Fibroblast of gingiva (primary cell): ENCODE measurements at places on chromosomes 5 and 9.

DNA sequence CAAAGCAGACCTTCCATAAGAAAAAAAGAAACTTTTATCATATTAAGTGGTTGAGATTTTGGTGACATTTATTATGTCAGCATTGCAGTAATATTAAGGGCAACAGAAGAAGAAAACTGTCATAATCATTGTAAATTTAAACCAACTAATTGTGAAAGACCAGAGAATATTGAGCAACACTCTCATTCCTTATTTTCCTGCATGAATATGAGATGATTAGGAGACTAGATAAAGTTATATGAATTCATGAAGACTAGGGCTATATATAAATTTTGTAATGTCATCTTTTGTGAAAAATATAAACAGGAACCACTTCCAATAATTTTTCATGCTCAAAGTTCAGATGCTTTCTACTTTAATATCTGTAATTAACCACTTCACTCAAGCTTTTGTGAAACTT is 974.5 kb upstream of the CDH10 start:
- no peak for DNase-seq

DNA sequence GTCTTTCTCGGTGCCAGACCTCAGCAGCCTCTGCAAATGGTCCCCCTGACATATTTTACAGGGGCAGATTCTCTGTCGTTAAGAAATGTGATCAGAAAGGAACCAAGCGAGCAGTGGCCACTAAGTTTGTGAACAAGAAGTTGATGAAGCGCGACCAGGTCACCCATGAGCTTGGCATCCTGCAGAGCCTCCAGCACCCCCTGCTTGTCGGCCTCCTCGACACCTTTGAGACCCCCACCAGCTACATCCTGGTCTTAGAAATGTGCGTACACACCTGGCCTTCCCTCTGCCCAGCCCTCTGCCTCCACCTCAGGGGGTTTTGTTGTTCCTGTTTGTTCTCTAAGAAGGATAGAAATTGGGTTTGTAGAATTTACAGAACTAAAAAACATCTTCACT is 77.3 kb upstream of the OTULINL start:
- DNase-seq: no peak

DNA sequence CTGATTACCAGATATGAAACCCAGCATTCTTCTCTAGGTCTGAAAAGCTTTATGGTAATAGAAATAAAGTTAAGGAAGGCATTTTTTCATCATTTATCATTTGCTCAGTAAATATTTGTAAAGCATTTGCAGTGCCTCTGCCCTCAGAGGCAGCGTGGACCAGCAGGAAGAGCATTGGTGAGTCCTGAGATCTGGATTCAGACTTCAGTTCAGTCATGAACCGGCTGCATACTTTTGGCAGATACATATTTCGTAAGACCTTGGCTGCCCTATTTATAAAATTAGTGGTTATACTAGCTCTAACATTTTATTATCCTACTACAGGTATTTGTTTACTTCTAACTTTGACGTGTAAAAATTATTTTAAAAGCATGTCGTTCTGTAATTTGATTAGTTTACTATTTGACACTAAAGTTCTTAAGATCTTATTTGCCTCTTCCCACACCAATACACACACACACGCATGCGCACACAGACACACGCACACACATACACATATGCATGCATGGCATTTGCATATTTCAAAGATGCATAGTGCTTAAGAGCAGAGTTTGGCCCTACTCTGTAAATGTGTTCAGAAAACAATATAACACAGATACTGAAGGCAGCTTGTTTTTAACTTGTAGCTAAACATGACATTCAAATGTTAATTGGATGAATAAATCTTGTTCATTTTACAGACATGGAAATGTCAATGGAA is 101.9 kb downstream of the RPS23 start:
- DNase-seq: peak; percentile 24

- no peak for DNase-seq
Measured at GRCh38 chr5:68169903-68170302, 45.7 kb upstream of the PIK3R1 start.

- no peak for DNase-seq
Measured at GRCh38 chr5:112200131-112200530, 218.9 kb downstream of the EPB41L4A start.

GRCh38 chr9:27622693-27623340 is 49.5 kb upstream of the C9orf72 start:
- DNase-seq: no peak

DNA sequence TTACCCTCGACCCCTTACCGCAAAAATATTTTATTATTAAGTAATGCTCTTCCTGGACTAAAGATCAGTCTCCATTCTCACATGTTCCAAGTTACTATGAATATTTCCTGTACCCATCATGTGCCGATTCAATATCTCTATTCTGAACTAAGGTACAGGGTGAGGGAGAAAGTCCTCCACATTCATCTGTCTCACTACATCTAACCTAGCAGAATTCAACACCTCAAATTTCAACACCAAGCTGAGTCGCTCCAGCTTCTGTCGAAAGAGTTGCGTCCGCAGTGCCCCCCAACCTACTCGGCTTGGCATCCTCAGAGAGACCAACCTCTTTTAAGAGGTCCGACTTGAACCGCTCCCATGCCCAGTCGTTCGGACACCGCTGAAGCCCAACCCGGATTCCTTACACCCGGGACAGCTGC is 1.0 kb downstream of the CERT1 start:
- DNase-seq: peak; percentile 77

DNA sequence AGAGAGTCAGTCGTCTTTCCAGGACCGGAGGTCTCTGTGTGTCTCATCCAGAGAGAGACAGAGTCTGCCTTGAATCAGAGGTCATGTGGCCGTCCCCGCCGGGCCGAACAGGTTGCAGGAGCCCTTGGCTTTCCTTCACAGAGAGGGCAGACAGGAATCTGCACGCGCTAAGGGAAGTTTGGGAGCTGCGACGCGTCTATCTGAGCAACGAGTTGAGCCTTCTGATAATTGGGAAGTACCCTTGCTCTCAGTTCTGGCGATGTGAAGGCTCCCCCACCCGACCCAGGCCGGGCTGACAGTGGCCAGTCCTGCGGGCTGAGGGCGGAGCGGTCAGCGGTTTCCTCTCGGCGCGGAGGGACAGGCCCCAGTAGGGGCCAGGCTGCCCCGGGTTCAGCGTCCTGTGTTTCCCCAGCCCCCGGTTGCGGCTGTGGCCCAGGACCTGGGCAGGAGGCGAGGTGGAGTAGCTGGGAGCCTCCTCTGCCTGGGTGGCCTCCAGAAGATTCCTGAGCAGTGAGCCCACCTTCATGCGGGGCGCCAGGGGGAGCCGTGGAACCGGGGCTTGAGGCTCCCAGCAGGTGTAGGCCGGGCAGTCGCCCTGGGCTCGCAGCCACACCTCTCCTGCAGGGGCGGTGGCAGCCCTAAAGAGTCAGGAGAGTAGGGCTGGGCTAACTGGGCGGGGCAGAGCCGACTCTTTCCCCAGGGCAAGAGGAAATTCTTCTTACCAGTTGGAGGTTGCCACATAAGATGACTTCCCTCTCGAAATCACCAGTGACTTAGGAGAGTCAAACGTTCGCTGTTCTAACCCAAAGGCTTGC is 13.9 kb downstream of the NR2F1 start:
- no peak for DNase-seq

DNA sequence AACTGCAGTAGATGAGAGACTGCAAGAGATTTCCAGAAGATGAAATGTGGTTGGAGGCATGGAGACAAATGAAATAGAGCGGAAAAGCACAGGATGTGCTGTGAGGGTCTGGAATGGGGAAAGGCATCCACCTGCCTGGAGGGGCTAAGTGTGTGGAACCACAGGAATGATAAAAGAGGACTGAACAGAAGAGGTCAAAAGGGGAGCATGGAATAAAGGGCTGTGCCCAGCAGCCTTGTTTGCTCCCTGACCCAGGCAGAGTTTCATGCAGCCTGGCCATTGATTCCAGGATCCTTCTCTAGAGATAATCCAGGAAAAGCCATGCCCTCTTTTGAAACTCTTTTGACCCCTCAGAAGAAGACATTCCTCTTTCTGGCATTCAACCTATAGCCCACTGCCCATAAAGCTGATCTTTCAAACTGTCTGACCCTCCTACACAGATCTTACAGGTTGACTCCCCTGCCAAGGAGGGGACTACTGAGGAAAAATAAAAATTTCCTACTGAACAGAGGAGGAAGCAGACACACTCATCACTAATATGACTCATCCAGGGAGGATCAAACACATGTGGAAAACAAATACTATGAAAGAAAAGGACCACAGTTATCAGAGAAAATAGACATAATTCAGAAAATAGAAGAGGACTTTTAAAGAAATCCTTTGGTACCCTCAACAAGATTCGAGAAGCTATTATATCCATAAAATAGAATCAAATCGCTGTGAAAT is 273.5 kb upstream of the PCSK5 start:
- DNase-seq: no peak

- DNase-seq: no peak
Measured at GRCh38 chr9:94929369-94929756, 202.9 kb downstream of the AOPEP start.

- no peak for DNase-seq
Measured at GRCh38 chr9:19517202-19517942, 108.6 kb downstream of the ACER2 start.

- no peak for DNase-seq
Measured at GRCh38 chr9:127087411-127087810, 35.0 kb downstream of the ANGPTL2 start.

DNA sequence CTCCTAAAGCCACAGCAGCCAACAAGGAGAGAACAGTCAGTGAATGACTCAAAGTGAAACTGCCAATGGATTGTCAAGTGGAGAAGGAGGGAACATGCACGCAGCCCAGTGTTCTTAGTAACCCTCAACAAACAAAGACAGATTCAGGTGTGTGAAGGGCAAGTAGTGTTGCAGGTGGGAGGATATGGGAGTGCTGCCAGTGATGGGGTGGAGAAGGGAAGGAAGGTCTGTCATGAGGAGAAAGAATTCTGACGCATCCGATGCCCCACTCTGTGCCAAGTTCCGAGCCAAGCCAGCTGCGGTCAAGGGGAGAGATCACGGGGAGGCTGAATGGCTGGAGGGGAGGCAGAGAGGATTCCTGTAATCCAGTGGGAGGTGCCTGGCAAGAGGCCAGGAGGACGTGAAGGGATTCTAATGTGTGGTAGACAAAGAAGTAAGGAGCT is 56.5 kb downstream of the CAST start:
- DNase-seq: no peak

DNA sequence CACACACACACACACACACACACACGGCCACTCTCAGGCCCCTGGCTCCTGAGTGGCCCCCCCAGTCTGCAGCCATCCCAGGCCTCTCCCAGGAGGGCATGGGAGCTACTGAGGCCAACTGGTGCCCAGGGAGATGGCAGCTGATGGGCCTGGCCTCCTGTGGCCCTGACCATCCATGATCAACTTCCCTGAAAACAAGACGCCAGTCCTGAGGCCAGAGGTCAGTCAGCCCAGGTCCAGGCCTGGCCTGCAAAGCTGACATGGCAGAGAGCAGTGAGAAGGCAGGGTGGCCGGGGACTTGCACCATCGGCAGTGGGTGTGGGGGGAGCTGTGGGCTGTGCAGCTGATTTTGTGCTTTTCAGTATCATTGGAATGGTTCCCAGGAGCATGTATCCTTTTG is 47.0 kb downstream of the SARDH start:
- no peak for DNase-seq

GRCh38 chr5:79333852-79334557 is 98.1 kb downstream of the JMY start:
- DNase-seq: no peak

GRCh38 chr9:18297056-18297841 is 176.7 kb upstream of the ADAMTSL1 start:
- DNase-seq: peak; percentile 56

DNA sequence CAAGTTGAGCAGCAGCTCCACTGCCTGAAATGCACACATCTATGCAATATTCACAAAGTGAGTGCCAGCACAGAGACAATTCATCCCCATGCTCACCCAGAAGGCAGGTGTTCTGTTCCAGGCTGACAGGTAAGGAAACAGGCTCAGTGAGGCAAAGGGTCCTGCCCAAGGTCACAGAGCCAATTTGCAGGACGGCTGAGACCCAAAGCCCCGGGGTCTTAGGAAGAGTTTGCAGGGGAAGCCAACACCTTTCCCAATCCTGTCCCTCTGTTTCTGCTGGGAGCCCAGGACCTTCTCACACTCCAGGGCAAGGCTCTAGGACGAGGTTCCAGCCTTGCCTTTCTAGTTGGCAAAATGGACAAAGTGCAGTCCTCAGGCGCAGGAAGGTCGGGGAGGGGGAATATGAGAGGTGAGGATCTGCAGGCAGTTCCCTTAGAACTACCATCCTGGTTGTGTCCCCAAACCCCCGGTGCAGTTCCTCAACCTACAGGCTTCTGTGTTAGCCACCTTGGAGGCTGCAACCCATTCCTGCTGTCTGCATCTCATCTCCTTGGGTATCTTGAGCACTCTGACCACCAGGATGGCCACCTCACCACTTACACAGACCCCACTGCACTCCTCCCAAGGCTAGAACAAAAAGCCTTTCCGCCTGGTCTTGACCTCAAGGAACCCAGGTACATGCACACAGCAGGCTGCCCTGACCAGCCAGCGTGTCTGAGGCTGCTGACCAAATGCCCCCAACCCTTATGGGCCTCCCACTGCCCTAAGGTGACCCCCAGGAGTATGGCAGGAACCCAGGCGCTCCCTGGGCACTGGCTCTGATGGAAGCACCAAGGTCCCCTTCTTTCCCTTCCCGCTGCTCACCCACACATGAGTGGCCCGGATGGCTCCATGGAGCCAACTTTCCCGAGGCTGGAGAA is 1.9 kb upstream of the BRD3 start:
- DNase-seq: no peak

GRCh38 chr5:149376104-149376503 is 3.0 kb downstream of the IL17B start:
- DNase-seq: no peak

- DNase-seq: no peak
Measured at GRCh38 chr9:117074342-117074662, 340.6 kb downstream of the ASTN2 start.

- no peak for DNase-seq
Measured at GRCh38 chr9:78562021-78562420, 265.1 kb downstream of the PSAT1 start.

DNA sequence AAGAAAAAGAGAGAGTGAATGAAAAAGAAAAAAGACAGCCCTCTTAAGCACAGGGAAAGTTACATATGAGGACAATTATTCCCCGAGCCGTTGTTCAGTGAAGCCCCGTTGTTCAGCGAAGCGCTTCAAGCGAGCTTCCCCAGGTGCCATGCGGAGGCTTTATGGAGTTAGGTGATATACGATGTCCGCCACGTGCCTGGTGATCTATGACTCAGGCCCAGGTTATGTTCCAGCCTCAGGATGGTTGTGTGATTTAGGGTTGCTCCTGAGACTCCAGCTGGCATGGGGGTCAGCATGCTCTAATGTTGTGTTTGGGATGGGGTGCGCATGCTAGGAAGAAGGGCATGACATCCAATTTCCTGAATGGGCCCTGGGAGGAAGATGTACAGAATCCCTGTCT is 365.6 kb downstream of the CDK5RAP2 start:
- DNase-seq: no peak

DNA sequence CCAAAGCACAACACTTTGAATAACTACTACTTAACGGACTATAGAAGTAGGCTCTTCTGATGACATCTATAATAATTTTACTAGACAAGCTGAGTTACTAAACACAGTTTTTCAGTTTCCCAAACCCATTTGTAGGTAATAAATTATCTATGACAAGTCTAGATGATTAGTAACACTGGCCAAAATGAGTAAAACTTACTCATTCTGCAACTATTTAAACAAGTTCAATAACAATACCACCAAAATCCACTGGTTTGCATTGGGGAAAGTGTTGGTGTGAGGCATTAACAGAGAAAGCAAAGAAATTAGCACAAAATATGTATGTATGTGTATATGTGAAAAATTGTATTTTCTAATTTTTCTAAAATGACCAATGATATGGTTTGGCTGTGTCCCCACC is 119.3 kb downstream of the NR2F1-AS1 start:
- no peak for DNase-seq

- no peak for DNase-seq
Measured at GRCh38 chr5:175589714-175590113, 68.2 kb upstream of the HRH2 start.

- no peak for DNase-seq
Measured at GRCh38 chr9:116927726-116928125, 240.6 kb downstream of the TRIM32 start.
